ENCODE measurements at places on chromosomes 5 and 9.

GRCh38 chr5:173296737-173297676 is 31.2 kb downstream of the STC2 start:
- no peak for DNase-seq

DNA sequence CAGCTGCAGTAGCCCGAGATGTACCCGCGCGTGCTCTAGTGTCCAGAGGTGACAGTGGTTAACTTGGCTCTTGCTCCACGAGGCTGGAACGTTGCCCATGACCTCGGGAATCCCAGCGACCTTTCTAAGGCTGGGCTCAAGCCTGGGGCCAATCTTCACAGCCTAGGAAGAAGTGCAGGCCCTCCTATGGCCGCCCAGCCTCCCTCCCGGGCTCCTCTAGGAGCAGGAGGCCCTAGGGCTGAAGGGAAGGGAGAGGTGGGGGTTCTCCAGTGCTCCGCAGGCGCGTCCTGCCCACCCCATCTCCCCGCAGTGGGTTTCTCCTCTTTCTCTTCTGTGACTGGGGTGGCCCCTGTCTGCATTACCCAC is 13.3 kb downstream of the NR2F1 start:
- no peak for DNase-seq

GRCh38 chr5:142568283-142568995 is 117.5 kb downstream of the FGF1 start:
- DNase-seq, result no peak

DNA sequence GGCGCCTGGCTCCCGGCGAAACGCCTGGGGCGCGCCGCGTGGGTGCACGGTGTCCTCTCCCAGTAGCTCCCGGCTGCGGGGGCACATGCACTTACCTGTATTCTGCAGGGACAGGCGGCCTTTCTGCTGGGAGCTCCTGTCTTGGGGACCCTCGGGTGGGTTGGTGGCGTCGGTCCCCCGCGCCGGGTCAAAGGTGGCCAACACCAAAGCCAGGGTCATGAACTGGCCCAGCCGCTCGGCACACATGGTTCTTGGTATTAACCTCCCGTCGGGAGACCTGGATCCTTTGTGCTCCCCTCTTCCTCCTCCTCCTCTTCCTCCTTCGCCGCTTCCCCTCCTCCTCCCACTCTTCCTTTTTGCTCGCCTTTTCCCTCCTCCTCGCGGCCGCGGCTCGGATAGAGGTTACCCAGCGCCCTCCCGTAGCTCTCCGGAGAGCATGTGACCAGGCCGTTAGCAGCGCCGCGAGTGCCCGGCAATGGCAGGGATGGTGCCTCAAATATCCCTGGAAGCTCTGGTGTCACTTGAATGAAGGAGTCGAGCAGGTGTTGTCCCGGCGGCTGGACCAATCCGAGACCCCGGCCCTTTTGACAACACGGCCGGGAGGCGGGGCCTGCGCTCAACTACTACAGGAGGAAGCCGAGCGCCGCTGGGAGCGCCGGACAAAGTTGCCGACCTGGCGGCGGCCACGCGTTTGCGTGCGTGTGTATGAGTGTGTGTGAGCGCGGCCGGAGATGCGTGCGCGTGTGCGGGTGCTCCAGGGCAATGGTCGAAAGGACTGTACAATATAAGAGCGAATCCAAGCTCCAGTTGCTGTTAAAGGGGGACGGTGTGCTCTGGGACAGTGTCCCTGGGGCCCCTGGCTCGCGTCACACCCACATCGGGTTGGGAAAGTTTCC is at the start of gene STC2:
Gene STC2 (minus strand): TSS at position 467 of the 896 bp plus-strand sequence. CDS start 221 bp downstream, at position 246.
- DNase-seq, result no peak

DNA sequence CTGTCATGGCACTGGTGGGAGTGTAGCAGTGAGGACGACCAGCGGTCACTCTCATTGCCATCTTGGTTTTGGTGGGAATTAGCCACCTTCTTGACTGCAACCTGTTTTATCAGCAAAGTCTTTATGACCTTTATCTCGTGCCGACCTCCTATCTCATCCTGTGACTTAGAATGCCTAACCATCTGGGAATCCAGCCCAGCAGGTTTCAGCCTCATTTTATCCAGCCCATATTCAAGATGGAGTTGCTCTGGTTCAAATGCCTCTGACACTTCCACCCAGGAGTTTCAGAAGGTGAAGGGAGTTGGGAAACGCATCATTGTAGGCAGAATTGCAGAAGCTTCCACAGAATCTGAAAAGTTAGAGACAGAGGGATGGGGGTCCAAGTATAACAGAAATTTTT is 35.4 kb downstream of the SHC3 start:
- no peak for DNase-seq

GRCh38 chr9:36845844-36846243 is 188.2 kb downstream of the PAX5 start:
- no peak for DNase-seq

DNA sequence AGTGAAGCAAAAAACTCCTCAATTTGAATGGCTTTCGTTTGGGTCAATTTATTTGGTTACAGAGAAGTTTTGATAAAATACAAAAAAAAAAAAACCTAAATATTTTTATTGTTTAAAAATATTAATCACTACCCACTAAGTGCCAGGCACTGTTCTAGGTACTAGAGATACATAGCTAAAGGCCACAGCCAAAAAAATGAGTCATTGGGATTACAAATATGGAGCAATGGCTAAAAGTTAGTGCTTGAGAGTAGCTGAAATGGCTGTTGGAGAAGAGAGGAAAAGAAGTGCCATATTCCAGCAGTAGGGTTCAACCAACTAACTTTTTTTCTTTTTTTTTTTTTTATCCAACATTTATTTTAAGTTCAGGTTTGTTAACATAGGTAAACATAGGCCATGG is 130.1 kb upstream of the PTGER4 start:
- DNase-seq, result no peak

DNA sequence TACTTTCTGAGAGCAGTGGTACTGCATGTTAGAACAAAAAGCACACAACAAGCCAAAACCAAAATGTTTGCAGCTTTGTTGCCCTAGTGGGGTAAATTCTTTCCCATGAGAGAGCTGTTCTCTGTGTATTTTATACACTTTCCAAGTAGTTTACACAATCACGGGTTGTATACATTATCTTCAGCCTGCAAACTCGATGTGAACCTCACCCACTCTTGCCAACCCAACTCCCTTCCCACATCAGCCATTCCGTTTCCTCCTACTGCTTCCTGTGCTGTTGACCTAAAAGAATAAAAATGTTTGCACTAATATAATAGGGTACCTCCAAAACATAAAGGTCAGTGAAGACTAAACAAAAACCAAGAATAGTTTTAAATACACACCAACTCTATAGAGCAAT is 47.0 kb downstream of the IQGAP2 start:
- DNase-seq, result no peak

GRCh38 chr5:78108564-78108963 is 185.9 kb downstream of the AP3B1 start:
- DNase-seq, result no peak

DNA sequence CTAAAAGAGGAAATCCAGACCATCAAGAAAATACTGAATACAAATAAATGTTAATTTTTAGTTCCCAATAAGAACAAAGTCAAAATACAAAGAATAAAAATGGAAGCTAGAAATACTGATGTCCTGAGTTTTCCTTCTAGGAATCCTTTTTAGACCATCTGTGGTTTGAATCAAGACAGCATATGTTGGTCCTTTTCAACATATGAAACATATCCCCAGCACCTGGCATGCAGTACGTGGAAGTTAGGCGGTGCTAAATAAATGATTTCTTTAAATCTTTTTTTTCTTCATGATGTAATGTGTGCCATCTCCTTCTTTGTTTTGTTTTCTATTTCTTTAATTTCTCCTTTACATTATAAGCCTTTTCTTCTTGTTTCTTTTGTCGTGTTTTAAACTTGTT is 34.0 kb downstream of the KIAA1958 start:
- DNase-seq, result no peak

DNA sequence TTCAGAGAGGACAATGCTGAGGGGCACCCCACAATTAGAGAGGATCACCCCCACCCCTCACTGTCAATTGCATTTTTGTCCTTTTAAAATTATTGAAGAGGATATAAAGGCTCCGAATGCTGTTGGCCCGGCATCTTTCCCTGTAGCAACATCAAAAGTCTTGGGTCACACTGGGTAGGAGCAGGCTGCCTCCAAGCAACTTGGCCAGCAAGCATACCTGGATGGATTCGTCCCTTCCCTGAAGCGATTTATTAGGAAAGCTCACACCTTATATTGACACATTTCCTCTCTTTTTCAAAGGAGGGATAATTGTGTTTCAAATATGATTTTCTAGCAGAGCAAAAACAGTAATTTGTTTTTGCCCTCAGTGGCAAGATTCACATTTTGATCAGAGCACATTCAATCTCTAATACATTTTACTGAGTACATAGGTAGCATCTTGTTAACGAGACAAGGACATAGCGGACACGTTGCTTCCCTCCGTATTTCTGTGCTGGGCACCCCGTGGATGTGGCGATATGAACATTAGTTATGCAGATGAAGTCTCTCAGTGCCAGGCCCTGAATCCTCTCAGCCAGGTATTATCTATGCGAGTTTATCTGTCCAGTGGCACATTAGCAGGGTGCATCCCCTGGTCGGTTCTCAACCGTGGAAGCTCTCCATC is 321.5 kb downstream of the NTRK2 start:
- DNase-seq, result no peak

DNA sequence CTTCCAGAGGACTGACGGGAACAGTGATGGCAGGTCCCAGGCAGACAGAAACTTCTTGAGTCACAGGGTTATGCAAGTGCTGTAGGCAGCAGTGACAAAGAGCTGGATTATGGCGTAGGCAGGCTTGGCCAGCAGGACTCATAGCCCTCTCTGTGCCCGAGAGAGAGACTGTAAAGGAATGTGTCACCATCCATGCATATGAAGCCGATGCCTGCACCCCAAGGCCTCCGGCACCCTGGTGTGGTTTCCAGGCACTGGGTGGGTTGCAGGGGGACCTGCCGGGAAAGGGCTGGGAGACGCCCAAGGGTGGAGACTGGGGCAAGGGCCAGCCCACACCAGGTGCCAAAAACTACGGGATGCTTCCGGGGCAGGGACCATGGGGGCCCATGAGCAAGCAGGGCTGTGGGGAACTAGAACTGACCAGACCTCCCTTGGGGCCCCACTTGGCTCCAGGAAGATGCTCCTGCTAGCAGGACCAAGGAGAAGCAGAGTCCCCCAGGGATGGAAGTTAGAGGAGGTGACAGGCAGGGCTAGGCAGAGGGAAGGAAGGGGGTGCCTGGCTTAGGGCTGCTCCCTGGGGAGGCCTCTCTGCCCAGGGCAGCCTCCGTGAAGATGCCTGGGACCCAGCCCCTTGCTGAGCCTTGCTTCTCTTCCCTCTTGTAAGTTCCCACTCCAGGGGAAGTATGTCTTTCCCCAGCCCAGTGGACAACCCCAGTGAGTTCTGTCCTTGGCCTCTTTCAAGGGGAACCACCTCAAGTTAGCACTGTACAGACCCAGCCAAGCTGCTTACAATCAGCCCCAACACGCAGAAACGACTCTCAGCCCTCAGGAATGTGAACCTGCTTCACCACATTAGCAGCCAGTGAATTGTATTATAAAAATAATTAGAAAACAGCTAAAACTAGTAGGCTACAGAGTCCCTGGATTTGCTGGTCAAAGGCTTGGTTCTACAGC is 10.5 kb upstream of the IPPK start:
- no peak for DNase-seq

GRCh38 chr9:90651246-90651645 is 8.6 kb upstream of the DIRAS2 start:
- DNase-seq, result no peak

DNA sequence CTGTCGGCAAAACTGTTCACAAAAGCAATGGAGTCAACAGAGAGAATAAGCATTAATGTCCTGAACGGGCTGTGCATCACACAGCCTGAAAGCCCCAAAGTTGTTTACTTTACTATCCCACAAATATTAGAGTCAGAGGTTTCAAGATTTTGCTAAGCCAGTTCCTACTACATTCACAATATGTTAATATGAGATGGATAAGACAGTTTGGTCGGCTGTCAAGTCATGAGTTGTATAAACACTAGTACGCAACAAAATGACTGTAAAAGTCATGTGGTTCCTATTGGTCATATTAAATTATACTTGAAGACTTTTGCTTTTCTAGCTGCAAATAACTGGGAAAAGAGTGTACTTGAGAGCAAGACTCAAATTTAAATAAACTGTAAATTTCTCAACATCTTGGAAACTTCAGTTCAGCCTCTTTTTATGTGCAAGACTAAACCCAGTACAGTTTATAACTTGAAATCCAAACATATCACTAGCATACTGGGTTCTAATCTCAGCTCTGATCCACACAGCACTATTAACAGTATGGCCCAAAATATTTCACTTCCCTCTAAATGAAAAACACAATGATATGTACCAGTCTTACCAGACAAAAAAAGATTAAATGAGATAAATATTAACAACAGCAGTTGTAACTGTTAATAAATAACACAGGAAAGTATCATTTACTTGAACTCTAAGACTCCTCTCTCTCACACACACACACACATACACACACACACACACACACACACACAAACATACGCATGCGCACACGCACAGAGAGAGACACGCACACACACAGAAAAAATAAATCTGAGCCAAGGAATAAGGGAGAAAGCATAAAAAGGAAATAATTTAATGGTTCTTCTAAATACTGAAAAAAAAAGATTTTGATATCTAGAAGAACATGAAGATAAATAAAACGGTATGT is 33.1 kb downstream of the FANCC start:
- DNase-seq, result no peak

DNA sequence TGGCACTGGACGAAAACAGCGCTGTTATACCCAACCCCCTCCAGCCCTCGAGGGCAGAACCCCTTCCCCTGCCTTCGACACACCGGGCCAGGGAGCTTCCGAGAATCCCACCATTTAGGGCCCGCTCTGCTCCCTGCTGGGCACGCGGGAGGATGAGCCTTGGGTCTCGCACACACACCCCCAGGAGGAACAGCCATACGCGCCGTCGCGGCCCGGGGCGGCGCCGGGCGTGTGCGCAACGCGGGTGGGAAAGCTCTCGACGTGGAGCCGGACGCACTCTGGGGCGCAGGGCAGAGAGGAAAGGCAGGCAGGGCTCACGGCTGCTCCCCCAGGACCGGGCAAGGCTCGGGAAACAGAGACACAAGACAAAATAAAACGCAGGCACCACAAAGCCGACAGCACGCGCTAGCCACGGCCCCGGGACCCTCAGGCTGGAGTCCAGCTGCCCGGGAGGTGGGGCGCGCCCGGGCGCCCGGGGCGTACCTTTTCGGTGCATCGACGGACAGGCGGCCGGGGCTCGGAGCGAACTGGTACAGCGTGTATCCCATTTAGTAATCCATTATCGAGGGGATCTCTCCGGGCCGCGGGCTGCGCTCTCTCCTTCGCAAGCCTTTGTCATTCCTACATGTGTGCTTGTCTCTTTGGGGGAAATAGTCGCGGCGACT is 789 bp downstream of the SEMA6A start:
- DNase-seq, result no peak

DNA sequence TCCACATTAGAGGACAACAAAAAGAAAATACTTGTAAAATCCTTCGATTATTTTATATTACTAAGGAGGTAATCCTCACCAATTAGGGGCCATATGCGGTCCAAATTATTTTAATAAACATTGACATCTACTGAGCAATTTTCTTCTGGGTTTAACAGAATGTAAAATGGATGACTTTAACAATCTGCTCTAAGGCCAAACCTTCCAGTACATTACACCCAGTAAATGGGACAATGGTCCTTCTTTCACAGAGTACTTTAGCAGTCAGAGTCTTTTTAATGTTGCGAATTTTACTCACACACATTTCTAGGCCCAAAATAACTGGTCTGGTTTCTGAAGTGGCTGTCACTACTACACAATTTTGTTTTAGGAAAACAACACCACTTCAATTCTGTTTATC is 106.9 kb downstream of the TTC39B start:
- DNase-seq, result no peak

GRCh38 chr5:111603446-111603827 is 91.1 kb upstream of the STARD4 start:
- DNase-seq, result no peak

Measured in stimulated activated CD8-positive, alpha-beta memory T cell treated with anti-CD3 and anti-CD28 coated beads, Interleukin-7, amount 100 ng/mL, for 4 hours (primary cell).